ENCODE measurements at places on chromosomes 2 and 18.

DNA sequence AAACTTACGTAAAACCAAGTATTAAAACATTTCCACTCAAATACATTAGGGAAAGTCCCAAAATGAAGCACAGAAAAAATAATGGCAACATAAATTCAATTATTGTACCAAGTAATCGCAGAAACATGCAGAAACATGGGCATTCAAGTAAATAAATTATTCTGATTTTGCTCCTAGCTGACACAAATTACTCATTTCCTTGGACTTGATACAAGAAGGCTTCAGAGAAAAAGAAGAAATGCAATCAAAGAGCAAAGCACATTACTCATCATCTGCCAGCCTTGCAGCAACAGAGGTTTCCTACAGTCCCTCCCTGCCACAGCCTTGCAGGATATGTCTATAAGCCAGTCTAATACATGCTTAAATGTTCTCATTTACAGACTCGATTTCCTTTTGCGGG lies 439.8 kb upstream of the LYPD1 start:
- DNase-seq, result no peak

GRCh38 chr2:189426886-189427285 lies 14.4 kb upstream of the WDR75 start:
- DNase-seq, result no peak

DNA sequence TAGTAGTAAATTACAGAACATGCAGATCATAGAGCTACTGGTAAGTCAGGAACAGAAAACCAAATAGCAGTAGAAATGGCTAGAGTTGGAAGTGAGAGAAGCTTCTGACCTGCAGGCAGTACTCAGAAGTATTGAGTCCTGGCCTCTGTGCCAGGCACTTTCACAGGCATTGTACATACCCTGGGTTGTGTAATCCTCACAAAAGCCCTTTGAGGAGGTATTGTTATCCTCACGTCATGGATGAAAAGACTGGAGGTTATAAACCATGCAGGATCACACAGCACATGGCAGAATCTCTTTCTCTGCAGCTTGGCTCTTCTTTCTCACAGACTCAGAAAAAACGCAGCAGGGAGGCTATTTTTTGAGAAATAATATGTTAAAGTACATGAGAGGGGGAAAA lies 789.3 kb upstream of the FAM98A start:
- no peak for DNase-seq

DNA sequence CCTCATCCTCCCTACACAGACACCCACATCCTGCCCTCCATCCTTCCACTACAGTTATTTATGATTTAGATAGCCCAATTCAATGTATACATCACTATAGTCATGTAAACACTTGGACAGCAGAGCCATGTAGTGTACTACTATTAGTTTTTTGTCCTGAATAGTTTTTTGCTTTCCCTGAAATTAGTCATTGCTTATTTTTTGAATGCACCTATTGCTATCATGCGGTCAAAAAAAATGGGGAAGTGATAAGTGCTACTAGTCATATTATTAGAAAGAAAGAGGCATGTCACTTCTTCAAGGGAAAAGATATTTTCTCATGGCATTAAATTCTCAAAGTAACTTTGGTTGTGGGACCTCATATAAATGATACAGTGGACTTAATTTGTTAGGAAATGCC lies 6.8 kb upstream of the GREB1 start:
- DNase-seq, result no peak

- DNase-seq, result no peak
Measured at GRCh38 chr2:222410534-222410933, 13.8 kb upstream of the SGPP2 start.

DNA sequence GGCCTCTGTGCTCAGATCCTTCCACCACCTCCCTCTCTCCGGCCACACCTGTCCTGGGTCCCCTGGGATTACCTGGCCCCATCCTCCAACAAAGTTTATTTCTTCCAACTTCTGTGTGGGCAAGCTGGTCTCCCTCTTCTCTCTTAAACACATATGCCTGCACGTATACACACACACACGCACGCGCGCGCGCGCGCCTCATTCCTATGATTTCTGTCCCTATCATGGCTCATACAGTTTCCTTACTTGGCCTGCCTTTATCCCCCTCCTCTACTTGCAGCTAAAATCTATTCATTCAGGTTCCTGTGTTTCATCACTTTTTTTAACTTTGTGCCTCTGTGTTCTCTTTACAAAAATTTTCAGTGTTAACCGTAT lies 96.4 kb downstream of the LOXHD1 start:
- DNase-seq, result no peak

GRCh38 chr2:65969161-65969560 lies 465.8 kb upstream of the MEIS1 start:
- no peak for DNase-seq

DNA sequence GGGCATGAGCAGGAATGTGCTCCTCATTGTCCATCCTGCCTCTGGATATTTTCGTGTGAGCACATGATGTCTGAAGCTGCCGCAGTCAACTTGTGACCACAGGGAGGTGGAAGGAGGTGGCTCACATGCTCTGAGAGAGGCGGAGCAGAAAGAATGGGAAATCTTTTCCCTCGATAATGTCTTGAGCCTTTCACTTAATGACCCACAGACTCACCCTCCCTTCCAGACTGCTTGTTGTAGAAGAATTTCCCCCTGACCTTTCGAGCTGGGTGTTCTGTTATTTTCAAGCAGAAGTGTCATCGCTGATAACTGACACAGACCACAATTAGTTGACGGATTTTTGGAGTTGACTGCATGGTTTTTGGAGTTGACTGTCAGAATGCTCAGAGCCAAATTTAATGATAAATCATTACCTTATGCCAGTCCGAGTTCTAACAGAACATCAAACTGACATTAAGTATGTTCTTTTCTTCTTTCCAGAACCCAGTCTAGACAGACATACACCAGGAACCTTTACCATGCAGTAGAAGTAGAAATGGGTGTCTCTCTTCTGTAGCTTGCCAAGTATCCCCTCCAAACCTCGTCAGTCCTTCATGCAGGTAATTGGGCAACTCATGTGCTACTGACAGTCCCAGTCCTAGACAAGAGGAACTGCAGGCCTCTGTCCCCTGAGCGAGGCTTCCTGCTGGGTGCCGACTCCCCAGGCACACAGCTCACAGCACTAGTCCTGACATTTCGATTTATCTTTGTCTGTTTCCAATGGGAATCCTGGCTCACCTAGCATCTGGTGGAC lies 29.4 kb upstream of the RTTN start:
- DNase-seq, result no peak

Data from coronary artery (tissue), 2 donors.